G401 (cell line): ENCODE measurements at places on chromosomes 13 and 19.

DNA sequence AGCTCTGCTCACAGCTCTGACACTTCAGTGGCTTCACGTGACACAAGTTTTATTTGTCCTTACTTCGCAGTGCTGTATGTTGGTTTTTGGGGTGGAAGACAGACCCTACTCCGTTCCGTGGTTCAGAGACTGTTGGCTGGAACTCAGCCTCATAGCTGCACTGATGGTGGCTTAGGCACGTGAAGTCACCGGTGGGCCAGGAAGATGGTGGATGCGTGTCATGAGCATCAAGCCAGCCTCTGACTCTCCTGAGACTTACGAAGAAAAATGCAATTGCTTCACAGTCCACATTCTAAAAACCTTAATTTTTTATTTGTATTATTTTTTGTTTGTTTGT is 161.4 kb upstream of the SOX1 start:
- DNase-seq: no peak

- DNase-seq: no peak
Observed at GRCh38 chr19:14402332-14403144, 16.6 kb downstream of the DDX39A start.

GRCh38 chr13:108551674-108552073 is 77.7 kb upstream of the MYO16 start:
- no peak for DNase-seq

DNA sequence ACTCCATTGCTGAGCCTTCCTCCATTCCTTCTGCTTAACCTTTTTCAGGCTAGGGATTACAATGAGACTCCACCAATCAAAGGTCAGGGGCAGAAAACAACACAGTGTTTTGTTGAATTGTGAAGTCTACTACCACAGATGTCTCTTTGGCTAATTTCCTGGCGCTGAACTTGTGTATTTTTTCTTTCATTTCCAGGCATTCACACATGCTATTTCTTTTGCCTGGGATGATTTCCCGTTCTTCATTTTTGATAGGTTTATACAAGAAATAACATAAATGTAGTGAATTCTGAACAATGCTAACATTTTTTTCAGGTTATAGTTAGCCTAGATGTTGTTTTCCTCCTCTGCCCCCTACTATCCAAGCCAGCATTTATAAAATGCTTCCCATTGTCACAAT is 64.3 kb downstream of the OLFM4 start:
- DNase-seq: no peak

GRCh38 chr13:37369616-37370015 is 229.0 kb downstream of the POSTN start:
- no peak for DNase-seq

GRCh38 chr19:36745870-36746269 is 26.7 kb downstream of the ZNF850 start:
- no peak for DNase-seq

DNA sequence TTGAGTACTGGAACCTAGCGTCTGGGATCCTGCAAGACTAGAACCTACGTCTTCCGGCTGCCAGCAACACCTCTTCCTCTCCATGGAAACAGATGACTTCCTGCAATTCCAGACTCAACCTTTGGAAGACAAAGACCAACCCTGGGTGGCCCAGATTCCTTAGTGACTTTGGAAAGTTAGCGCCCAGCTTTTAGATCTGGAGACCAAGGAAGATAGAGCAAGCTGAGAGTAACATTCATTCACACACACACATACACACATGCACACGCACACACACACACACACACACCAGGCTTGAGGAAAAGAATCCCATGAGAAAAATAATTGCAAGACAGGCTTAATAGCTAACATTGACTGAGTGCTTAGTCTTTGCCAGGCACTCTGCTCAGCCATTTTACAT is 788.9 kb downstream of the UQCRFS1 start:
- DNase-seq: no peak

DNA sequence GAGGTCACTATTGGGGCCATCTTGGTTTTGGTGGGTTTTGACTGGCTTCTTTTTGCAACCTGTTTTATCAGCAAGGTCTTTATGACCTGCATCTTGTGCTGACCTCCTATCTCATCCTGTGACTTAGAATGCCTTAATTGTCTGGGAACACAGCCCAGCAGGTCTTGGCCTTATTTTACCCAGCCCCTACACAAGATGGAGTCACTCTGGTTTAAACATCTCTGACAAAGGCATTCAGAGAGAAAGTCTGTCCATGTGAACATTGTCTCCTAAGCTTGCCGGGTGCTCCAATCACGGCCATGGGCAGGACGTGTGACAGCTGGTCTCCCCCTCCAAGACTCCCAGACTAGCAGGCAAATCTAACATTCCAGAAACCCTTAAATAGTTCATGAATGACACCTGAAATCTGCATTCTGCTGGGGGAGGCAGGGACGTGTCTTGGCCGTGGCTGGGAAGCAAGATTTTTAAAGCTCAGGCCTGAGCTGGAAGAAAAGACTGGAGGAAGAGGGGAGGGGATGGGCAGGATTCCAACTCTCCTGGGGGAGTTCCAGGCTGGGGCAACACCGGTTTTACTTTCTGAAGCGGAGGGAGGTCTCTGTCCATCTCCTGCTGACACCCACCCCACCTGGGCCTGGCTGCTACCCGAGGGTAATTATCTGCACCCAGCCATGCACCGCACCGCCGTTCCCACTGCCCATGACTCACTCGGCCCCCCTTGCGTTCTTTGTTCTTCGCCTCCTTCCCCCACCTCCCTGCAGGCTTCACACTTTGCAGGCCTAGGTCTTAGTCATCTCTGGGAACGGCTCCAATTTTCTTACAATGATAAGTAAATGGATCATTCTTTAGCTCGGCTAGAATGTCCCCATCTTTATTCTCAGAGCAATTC is 11.6 kb upstream of the OR1M1 start:
- DNase-seq: peak; percentile 1

DNA sequence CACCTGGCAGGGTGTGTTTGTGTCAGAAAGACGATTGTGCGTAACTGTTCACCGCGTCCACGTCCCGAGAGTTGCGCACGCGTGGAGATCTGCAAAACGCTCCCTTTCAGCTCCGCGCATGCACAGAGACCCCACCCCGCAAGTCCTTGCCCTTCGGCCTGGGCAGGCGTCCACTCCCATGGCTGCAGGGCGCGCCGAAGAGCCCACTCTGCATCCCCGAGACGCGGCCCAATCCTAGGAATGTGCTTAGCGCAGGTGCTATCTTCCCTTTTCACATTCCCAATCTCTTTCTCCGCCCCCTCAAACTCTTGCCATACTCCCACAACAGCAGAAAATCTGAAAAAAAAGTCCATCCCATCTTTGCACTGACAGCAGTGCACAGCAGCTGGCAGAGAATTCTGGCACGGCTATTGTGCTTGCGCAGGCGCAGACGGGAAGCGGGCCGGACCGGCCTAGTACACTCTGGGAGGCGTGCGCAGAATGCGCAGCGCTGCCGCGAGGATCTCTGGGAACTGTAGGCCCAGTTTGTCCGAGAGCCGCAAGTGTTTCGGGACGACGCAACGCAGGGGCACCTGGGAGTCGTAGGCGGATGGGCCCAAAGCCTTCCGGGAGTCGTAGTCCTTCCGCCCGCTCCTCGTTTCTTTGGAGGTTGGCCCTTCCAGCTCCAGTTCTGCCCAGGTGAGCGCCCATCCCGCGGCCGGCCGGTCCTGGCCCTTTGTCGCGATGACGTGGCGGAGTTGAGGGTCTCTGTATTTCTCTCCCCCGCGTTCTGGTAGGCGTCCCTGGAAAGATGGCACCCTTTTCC is 23.1 kb downstream of the ZNF175 start:
- DNase-seq: peak; percentile 98

DNA sequence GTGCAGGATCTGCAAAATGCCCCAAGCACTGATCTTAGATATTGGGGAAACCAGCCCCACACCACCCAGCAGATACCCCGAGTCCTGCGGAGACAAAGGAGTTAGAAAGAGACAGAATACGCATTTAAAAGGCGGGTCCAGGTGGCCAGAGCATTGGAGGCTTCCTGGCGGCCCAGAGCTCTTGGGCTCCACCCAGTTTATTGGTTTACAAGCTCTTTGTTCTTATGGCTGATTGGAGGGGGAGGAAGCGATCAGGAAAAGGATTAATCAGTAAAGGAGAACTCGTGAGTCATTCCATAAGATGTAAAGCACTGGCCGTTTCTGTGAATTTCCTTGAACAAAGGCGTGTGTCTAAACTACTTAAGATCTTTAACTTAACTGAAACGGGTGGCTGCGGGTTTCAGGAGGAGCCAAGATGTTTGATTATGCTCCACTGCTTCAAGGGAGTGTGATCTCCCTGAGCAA is 926 bp downstream of the ZNF587 start:
- no peak for DNase-seq

DNA sequence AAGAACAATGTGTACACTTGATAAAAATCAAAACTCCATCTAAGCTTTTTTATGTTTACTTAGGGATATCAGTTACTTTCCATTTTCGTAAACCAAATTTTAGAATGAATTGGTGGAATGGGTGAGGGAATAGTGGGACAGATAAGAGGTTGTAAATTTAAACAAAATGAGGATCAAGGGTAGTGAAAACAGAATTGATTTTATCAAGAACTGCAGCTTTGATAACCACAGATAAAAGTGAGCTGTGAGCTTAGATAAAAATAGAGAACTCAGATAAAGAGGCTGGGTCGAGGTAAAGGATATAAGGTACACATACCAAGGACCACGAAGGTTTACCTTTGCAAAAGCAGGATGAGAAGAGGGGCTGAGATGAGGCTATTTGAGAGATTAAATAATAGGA is 813.2 kb upstream of the GPC6 start:
- DNase-seq: no peak

GRCh38 chr13:76783798-76784197 is 102.4 kb downstream of the KCTD12 start:
- DNase-seq: peak; percentile 94

GRCh38 chr13:49439609-49440008 is 4.3 kb downstream of the CAB39L start:
- DNase-seq: no peak

- no peak for DNase-seq
Observed at GRCh38 chr13:27482983-27483382, 32.6 kb upstream of the MTIF3 start.

- DNase-seq: peak; percentile 19
Observed at GRCh38 chr19:30498707-30499106, 126.5 kb downstream of the ZNF536 start.

- DNase-seq: no peak
Observed at GRCh38 chr13:45850027-45850613, 1.4 kb downstream of the SIAH3 start.

DNA sequence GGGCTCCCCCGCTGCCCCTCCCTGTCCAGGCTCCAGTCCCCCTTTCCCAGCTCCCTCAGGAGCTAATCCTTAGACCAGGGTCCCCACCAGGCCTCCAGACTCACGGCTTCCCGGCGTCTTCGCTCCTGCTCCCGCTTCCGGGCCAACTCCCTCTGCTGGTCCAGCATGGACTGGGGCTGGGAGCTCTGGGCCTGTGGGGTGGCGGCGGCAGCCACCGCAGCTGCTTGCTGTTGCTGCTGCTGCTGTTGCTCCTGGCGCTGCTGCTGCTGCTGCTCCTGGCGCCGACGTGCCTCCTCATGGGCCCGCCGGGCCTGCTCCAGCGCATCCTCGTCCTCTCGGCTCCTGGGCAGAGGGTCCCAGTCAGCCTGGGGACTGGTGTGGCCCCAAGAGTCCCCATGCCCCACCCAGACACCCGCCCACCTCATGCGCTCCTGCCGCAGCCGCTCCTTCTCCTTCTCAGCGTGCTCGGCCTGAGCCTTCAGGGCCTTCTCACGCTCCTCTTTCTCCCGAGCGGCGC is 6.4 kb upstream of the EPHX3 start:
- no peak for DNase-seq

GRCh38 chr19:30473334-30473867 is 101.2 kb downstream of the ZNF536 start:
- DNase-seq: no peak

DNA sequence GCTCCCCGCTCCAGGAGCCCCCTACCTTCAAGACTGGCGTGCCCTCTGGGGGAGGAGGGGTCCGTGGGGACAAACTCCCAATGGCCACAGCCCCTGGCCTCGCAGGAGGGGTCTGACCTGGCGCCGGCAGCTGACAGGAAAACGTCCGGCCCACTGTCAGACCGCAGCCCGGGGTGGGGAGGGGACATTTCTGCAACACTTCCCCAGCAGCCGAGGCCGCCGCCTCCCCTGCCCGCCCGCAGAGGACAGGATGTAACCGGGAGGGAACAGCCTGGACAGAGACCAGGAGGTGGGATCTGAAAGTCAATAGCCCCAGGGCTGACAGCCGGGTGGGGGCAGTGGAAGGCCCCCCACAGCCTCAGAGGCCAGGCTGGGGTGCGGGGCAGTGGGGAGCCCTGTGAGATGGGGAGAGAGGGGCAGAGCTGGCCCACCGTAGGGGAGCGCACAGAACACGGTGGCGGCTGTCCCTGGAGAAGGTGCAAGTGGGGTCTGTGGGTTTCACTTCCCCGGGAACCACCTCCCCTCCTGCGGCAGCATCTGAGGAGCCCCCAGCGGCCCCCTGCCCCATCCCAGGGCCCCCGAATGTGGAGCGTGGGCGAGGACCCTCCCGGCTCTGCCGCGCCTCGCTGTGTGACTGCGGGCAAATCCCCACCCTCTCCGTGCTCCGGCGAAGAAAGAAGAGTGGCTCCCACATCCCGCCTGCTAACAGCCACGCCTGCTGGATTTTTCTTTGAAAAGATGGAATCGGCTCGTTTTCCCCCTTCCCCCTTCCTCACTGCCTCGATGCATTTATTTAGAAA is at the start of gene PEAK3:
PEAK3 (minus strand) TSS at position 114 of the 800 bp plus-strand sequence. CDS start 1,244 bp downstream, outside the sequence.
- no peak for DNase-seq

GRCh38 chr19:53971673-53972072 is 8.9 kb downstream of the CACNG8 start:
- DNase-seq: no peak

DNA sequence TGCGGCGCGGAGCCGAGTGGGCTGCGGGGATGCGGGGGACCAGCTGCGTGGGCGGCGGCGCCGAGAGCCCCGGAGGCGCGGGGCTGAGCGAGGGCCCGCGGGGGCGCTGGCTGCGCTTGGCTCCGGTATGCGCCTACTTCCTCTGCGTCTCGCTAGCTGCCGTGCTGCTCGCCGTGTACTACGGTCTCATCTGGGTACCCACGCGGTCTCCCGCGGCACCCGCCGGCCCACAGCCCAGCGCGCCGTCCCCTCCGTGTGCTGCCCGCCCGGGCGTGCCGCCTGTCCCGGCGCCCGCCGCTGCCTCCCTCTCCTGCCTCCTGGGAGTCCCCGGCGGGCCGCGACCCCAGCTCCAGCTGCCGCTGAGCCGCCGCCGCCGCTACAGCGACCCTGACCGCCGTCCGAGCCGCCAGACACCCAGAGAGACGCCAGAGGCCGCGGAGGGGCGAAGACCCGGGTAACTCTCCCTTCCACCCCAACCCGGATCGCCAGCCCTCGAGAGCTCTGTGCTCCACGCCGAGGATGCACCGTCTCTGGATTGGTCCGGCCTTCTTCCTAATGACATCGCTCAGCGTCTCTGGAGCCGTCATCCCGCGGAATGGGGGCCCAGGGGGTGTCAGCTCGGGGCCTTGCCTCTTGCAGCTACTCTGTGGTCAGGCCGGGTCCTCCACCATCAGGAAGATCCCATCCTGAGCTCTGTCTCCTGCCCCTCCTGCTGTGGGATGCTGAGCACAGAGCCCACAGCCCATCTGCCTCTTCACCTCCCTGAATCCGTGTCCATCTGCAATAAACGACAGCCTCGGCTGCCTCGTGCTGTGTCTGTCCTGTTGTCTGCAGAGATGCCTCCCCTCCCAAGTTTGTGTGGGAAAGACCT is 441 bp downstream of the INAFM1 start:
- DNase-seq: peak; percentile 48

GRCh38 chr19:2269244-2270156 is 12.5 kb downstream of the PEAK3 start:
- peak; percentile 97 for DNase-seq

- DNase-seq: no peak
Observed at GRCh38 chr19:12940897-12941296, 2.5 kb downstream of the CALR start.

- peak; percentile 99 for DNase-seq
Observed at GRCh38 chr19:11481534-11482383, 913 bp upstream of the ELAVL3 start.

GRCh38 chr13:20101467-20102316 is 59.2 kb downstream of the GJA3 start:
- no peak for DNase-seq
